ENCODE measurements at places on chromosomes 12 and 14.

DNA sequence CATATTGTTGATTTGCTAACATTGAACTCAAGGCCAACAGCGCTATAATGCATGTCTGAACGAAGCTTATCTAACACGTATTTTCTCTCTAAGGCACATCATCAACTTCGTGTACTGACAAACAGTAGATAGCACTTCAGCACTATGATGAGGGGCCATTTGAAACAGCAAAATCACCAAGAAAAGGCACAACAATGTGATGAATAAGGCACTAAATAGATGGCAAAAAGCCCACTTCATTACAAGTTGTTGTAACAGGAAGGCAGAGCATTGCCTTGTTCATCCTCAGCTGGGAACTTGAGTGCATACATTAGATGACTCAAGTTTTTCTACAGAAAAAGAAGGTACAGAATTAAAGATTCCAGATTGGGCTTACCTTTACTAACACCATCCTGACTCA lies 75.2 kb downstream of the LIN7A start:
- no peak for DNase-seq

- no peak for DNase-seq
These were observed at the start of gene TCL1A for GRCh38 chr14:95713596-95714371. Gene TCL1A (minus strand): TSS chr14:95714125. CDS start chr14:95714066, 59 bp downstream.

DNA sequence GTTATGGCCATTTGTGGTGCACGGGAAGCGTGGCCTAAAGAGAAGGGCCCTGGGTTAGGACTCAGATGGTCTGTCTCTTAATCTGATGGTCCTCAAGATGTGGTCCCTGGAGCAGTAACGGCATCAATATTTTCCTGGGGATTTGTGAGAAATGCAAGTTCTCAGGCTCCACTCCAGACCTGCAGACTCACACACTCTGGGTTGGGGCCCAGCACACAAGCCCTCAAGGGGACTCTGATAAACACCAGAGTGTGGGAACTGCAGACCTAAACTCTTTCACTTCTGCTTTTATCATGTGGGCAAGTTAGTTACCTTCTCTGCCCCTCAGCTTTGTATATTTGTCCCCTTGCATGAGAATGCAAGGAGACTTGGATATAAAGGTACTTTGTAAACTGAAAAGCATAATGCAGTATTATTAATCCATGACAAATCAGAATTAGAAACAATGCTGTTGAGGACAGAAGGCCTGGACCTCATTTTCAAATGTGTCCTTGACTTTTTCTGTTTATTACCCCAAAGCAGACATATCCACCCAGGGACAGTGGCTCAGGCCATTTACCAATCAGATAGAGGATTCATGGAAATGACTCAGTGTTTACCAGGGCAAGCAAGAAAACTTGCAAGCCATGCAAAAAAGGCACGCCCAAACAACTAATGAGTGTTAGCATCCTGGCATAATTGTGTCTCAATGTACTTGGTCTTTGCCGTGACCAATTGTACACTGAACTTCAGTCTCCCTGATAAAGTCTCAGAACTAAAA lies 157.0 kb downstream of the ASCL1 start:
- DNase-seq = no peak

DNA sequence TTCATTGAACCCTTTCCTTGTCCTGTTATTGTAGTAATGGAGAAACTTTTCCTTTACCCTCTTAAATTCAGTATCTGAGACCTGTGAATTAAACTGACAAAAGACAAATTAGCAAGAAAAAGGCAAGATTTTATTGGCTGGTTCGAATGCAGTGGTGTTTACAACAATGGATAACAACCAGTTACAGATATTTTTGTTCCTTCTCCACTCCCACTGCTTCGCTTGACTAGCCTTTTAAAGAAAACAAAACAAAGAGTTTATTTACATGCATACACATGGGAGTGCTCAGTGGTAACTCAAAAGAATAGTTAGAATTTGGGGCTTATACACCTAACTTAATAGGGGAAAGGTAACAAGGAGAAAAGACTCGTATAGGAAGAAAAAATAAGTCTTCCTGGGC lies 37.0 kb upstream of the HECTD1 start:
- no peak for DNase-seq

- DNase-seq = no peak
These were observed 4.8 kb downstream of the ELK3 start for GRCh38 chr12:96198965-96199364.

GRCh38 chr12:87332987-87333726 lies 696.0 kb downstream of the C12orf50 start:
- no peak for DNase-seq

- no peak for DNase-seq
These were observed 1017.4 kb downstream of the DIO2 start for GRCh38 chr14:79193689-79194477.

DNA sequence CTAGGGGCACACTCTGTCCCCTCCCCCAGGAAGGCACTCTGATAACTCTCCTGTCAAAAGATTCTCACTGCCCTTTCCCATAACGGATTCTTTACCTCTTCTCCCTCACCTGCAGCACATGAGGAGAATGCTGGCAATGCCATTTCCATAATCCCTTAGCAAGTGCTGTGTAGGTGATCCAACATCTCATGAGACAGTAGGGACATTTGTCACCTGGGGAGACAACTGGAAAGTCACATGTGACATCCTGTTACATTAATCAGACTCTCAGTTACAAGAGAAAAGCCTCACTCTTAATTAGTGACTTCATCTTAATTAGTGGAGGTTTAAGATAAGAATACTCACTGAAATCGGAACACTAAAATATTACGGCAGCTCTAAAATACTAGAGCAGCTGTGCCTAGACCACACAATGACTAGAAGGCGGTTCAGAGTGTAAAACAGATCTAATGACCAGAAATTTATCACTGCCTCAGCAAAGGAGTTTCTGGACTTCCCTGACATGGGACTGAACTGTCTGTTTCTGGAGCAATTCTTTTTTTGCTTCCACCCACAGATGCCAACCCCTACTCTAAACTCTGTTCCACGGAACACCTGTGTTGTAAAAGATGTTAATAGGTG lies 75.1 kb downstream of the SPTSSA start:
- no peak for DNase-seq

DNA sequence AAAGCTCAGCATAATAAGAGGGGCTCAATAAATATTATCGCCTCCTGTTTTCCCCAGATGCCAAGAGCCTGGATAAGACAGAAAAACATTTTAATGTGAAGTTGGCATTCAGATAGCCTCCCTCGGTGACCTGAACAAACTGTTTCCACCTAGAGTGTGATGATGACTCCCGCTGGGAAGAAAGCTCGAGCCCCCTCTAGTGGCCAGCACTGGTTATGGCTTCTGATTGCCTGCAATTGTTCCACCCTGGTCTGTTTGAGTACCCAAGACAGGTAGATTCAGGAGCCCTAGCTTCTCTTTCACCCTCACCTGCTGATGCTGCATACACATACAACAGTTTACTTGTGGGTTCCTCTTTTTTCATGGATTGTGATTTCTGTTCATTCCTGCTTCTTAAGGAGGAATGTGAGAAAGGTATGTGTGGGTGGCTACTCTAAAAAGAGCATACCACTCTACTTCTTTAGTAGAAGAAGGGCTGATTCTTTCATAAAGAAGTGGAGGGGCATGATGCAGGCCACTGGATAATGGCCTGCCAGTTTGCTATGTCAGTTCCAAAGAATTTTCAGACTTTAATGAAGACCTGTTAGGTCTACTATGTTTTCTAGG lies 6.4 kb downstream of the ERG28 start:
- peak; percentile 67 for DNase-seq

GRCh38 chr12:52036587-52037171 lies 14.6 kb upstream of the NR4A1 start:
- DNase-seq = no peak

DNA sequence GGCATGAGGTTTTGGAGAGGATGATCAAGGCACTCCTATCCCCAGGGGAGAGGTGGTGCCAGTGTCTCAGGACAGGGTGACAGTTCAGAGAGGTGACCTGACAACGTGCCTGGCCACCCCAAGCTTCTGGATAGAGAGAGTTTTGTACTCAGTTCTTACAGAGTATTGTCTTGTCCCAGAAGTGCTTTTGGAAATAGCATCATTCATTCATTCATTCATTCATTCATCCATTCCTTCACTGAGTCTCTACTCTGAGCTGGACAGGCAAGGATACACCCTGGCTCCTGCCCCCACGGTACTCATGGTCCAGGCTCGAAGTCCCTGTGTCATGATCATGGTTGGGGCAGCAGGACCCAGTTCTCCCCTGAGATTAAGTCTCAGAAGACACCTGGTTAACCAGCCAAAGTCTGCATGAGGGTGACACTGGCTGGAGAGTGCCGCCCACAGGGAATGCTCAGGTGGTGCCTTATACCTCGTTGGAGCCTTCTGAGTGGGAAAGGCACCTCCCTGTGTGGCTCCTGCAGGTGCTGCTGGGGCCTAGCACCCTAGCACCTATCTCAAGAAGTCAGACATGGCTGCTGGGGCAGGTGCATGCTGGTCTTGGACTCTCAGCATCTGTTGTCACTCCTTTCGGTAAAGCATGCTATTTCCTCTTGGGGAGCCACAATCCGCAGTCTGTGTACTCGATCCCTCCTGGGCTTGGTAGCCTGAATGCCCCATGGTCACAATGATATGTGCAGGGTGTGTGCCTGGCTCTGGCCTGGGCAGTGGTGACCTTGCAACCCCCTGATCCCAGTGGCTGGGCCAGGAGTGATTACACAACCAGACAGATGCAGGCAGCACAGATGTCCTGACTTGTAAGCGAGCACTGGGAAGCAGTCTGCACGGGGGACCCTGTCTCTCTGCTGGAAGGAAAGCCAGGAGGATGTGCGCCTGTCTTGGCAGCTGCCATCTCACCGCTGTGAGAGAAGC lies 57.8 kb downstream of the C14orf132 start:
- no peak for DNase-seq

GRCh38 chr12:113154351-113154973 lies 4.9 kb downstream of the CFAP73 start:
- DNase-seq = no peak

GRCh38 chr12:45464699-45465098 lies 248.8 kb downstream of the ANO6 start:
- peak; percentile 8 for DNase-seq

DNA sequence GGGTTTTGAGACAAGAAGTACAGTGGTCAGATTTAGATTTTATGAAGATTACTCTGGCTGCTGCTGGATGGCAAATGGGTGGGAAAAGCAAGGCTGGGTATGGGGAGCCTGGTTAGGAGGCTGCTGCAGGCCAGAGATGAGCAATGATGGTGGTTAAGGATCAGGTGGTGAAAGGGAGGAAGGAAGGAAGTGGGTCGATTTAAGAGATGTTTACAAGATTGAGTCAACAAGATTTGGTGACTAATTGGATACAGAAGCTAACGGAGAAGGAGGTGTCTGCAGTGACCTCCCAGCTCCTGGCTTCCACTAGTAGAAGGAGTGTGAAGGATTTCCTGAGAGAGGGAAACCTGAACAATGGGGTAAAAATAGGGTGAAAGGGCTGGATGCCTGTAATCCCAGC lies 18.7 kb downstream of the NOS1 start:
- no peak for DNase-seq

GRCh38 chr12:69779928-69780327 lies 41.3 kb downstream of the RAB3IP start:
- no peak for DNase-seq

DNA sequence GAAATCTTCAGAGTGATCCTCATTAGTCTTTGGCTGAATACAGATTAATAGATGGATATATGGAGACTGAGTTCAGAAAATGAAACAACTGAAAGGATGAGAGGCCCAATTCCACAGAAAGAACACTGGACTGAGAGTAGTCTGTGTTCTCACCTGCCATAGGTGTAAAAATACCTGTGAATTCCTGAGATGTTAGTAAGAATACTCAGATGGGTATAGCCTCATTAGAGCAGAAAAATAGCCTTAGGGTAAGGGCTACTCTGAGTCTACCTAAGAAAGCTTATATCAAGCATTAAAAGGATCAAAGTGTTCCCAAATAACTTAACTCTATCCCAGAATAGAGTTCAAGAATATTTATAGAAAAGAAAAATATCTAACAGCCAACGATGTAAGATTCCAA lies 1510.3 kb upstream of the SEL1L start:
- no peak for DNase-seq

- DNase-seq = no peak
These were observed 129.6 kb downstream of the SNAPC1 start for GRCh38 chr14:61891810-61892209.

GRCh38 chr12:87728931-87729593 lies 300.1 kb downstream of the C12orf50 start:
- no peak for DNase-seq

GRCh38 chr12:81596558-81596957 lies 162.6 kb downstream of the PPFIA2 start:
- DNase-seq = no peak

GRCh38 chr14:34620115-34620514 lies 9.8 kb downstream of the SNX6 start:
- DNase-seq = no peak

DNA sequence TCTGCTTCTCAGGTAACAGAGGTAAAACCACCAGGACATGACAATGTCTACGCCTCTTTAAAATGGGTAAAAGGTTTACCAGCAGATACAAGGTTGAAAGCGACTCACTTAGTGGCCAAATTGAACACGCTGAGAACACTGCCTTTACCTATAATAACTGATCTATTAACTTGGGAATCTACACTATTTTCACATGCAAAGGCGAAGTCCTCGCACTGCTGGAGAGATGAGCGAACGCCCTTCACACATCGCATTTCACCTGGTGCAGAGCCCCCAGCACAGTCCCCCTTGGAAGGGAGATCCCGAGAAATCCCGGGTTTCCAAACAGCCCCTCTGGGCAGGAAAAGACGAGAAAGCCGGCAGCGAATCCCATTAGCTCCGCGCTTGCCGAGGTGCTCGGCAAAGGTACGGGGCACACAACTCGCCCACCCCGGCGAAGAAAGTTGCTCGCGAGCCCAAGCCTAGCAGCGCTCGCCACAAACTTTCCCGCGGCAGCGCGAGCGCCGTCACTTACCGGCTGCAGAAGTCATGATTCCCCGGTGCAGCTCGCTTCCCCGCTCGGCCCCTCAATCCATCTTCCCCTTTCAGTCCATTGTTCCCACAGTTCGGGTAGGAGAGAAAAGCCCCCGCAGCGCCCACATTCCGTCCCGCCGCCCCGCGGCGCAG lies 423 bp downstream of the FGD6 start:
- DNase-seq = no peak

- no peak for DNase-seq
These were observed 87.9 kb upstream of the MDGA2 start for GRCh38 chr14:47763188-47763854.

DNA sequence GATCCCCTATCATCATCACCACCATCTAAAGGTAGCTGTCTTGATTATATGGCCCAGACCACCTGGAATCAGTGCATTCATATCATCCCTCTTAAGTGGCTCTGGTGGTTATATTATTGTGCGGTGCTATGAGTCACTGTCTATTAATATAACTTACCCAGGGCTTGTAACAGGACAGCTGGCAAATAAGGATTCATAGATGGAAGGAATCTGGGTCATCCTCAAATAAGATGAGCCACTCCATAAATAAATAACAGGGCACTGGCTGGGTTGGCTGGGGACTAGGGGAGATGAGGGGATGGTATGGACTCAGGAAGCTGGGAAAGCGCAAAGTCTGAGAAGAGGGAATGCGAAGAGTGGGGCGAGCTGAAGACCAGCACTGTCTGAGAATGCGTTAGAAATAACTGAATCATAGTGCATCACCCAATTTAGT lies 216.1 kb downstream of the NUAK1 start:
- no peak for DNase-seq

Measured in renal pelvis (tissue), 12 donors.